ENCODE measurements at places on chromosomes 13 and 19.

DNA sequence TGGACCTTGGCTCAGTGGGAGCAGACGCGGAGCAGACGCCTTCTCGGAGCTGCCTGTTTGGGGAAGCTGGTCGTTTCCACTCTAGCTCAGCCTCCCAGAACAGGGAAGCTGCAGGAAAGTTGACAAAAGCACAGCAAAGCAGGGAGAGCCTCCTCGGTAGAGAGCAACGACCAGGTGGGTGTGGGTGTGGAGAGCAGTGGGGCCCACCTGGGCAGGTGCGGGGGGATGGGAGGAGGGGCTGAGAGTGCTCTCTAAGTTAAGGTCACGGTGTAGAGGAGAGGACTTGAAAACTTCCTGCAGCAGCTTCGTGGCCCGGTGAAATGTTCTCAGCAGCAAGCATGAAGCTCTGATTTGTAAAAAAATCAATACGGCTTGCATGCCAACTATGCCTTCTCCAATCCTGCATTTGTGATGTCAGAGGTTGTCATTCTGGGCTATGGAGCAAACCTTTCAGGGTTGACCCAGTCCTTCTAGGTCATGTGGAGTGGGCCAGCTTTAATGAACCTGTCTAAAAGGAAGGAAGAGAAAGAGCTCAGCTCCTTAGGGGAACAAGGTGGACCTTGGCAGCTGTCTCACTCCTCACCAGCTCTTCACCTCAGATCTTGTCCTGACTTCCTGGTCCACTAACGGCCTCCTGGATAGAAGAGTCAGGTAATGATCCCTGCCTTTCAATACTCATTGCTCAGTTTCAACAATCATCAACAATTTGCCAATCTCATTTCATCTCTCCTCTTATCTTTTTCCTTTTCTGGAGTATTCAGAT lies 85.8 kb upstream of the UBL3 start:
- no peak for DNase-seq

GRCh38 chr19:29576761-29577648 lies 29.1 kb upstream of the POP4 start:
- DNase-seq: no peak

DNA sequence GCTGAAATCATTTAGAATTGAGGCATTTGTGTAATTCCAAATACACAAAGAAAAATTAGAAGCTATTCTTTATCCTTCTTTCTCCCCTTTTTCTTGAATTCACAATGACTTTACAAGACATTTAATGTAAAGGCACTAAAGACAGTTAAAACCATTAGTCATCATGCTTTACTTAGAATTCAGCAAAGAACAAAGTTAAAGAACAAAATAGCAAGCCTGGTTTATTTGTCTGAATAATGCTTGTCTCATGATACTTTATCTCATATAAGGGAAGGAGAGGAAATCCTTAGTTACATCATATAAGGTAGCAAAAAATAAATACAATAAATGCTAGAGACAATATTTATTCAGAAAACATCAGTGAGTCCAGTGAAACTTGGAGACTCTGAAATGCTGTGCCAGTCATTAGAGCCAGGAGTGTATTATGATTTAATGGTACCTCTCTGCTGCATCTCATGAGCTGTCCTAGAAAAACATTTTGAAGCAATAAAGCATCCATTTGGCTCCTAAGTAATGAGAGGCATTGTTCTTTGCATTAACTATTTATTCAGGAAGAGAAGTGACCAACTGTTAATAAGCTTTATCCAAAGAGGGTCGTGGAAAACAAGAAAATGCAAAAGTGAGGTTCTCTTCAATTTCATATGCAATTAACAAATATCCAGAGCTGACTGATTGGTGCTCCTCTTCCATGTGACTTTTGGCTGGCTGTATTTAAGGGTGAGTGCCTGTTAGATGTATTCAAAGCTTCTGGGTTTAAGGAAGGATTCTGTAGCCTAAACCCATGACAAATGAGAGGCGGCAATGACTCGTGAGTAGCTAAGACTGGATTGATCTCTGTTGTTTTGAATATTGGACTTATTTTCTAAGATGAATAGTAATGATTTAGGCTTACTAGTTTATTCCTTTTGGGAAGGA lies 105.0 kb downstream of the DGKH start:
- no peak for DNase-seq

GRCh38 chr13:114286808-114287207 lies 5.4 kb downstream of the UPF3A start:
- no peak for DNase-seq

GRCh38 chr19:41691268-41691970 lies 3.3 kb upstream of the CEACAM7 start:
- peak; percentile 9 for DNase-seq

GRCh38 chr19:33405553-33406461 lies 32.3 kb downstream of the CEBPG start:
- DNase-seq: no peak

GRCh38 chr19:33304371-33304759 lies 2.0 kb upstream of the CEBPA start:
- DNase-seq: no peak

DNA sequence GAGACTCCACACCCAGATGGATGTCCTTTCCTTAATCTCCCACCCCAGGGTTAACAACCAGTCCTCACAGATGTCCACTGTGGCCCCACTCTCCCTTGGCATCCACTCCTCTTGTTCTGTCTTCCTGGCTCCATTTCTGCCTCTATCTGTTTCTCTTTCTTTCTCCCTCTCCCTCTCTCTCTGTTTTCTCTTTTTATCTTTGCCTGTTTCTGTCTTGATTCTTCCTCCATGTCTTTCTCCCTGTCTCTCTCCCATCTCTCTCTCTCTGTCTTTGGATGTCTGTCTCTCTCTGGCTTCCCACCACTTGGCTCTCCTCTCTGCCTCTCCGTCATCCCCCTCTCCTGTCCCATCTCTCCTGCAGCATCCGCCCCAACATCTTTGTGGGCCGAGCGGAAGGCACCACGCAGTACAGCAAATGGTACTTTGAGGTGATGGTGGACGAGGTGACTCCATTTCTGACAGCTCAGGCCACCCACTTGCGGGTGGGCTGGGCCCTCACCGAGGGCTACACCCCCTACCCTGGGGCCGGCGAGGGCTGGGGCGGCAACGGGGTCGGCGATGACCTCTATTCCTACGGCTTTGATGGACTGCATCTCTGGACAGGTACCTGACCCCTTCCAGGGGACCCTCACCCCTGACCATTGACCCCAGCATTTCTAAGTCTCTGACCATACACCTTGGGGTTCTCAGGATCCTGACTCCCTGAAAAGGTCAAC lies 24.4 kb downstream of the RYR1 start:
- DNase-seq: no peak

GRCh38 chr13:114127473-114128347 lies 4.7 kb downstream of the RASA3 start:
- no peak for DNase-seq

- no peak for DNase-seq
Observed at GRCh38 chr13:23510544-23510916, 59.7 kb upstream of the TNFRSF19 start.
